ENCODE measurements at places on chromosomes 2 and 18.

GRCh38 chr2:240214790-240215675 lies 74.6 kb upstream of the OTOS start:
- DNase-seq = no peak

GRCh38 chr2:105643405-105644173 lies 101.1 kb upstream of the NCK2 start:
- DNase-seq = no peak

DNA sequence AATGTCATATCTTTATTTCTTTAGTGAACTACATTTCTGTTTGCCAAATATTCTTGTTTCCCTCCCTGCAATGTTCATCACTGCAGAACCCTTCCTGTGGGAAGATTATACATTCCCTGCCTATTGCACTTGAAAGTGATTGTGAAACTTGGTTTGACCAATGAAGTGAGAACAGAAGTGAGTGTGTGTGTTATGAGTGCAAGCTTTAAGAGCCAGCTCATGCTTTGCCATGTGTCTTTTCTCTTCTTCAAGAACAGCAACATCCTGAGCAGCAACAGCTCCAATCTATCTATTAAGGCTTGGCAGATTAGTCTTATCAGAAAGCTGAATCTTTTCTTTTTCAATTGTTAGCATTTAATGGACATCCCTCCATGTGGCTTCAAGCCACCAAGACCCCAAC lies 42.0 kb upstream of the UBE2E3 start:
- DNase-seq = no peak

DNA sequence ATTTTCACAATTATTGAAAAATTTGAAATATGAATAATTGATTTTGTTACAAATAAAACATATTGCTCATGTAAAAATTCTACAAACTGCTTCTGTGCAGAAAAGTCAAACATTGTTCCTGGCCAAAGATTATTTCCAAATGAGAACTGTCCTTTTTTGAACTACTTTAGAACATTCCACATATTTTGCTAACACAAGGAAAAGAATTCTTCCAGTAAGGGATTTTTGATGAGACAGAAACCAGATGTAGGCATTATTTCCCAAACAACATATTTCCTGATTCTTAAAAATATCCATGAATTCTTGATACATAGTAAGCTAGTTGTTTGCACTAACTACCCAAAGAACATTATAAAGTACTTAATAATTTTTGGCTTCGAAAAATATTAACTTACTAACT lies 715.2 kb downstream of the CCDC85A start:
- no peak for DNase-seq

DNA sequence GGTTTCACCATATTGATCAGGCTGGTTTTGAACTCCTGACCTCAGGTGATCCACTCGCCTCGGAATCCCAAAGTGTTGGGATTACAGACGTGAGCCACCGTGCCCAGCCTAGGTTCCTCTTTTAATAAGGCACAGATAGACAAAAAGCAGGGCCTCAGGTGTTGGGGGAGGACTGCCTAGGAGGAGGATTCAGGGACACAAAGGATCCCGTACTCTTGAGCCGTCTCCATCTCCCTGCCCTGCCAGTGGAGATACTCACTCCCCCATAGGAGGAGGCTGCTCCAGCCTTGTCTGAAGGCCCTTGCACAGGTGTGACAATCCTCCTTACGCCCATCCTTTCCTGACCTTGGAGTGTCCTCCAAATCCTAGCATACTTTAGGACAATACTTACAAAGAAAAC lies 32.0 kb upstream of the TFCP2L1 start:
- DNase-seq = no peak

GRCh38 chr2:216346781-216347180 lies 25.5 kb downstream of the MARCHF4 start:
- no peak for DNase-seq

- DNase-seq = no peak
These were observed 6.5 kb upstream of the AFF3 start for GRCh38 chr2:100148883-100149282.

DNA sequence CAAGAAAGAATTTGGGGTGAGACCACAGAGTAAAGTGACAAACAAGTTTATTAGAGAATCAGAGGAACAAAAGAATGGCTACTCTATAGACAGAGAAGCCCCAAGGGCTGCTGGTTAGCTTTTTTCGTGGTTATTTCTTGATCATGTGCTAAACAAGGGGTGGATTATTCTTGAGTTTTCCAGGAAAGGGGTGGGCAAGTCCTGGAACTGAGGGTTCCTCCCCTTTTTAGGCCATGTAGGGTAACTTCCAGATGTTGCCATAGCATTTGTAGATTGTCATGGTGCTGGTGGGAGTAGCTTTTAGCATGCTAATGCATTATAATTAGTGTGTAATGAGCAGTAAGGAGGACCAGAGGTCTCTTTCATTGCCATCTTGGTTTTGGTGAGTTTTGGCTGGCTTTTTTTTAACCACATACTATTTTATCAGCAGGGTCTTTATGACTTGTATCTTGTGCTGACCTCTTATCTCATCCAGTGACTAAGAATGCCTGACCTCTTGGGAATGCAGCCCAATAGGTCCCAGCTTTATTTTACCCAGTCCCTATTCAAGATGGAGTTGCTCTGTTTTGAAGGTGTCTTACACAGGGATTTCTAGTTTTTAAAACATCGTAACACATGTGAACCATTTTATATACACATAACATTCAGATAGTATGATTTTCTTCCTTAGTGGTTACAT lies 77.8 kb downstream of the MYO1B start:
- DNase-seq = no peak

Measured in 8988T (cell line).